Activated CD8-positive, alpha-beta memory T cell treated with anti-CD3 and anti-CD28 coated beads, Interleukin-2, amount 10 ng/mL, durations not matched to agents 7 days and 5 days (primary cell): ENCODE measurements at places on chromosomes 5 and 9. TPM values are rescaled to one million over a fixed set of nuclear protein-coding genes. Genes with fewer than 3 reads are reported as not detected.
A peak's percentile ranks its signal among the peaks of the same experiment; 100 is the strongest.

GRCh38 chr9:98010445-98010844 is 27.3 kb downstream of the ANP32B start:
- no peaks in the 10 kb centered on the region for H3K27me3 ChIP-seq
- peaks cover 78% of the 10 kb centered on the region for H3K36me3 ChIP-seq
- no peak overlapping the region for H3K27ac ChIP-seq
- DNase-seq, result no peak
- H3K4me3 ChIP-seq, result no peak overlapping the region

The CDC25C gene
- total RNA-seq, result 14.9 TPM

DNA sequence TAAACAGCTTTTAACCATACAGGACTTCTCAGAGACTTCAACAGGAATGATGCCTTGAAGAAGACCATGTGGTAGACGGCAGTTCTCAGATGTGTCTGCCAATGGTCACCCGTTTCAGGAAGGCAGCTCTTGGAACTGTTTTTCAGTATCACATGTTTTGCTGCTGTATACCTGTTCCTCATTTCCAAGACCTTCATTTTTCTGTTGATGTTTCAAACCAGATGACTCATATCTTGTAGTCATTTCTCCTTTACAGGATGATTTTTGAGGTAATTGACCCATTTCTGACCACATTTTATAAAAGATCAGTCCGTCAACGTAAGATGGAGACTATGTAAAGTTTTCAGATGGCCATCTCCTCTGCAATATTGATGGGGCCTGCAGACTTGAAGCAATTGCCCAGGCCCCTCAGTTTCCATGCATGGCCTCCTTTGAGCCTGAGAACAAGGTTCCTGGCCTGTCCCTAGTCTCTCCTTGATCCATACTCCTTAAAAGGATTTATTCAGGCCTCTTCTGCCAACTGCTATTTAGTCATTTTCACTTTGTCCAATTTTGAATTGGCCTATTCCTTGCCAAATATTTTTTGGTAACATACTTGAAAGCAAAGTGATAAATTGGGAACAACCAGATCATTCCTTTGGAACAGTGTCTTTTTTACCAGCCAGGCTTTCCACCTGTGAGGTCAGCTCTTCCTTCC is 128.6 kb downstream of the PDZD2 start:
- H3K27ac ChIP-seq, result no peak overlapping the region
- DNase-seq, result no peak
- H3K36me3 ChIP-seq, result no peaks in the 10 kb centered on the region
- no peaks in the 10 kb centered on the region for H3K4me1 ChIP-seq

DNA sequence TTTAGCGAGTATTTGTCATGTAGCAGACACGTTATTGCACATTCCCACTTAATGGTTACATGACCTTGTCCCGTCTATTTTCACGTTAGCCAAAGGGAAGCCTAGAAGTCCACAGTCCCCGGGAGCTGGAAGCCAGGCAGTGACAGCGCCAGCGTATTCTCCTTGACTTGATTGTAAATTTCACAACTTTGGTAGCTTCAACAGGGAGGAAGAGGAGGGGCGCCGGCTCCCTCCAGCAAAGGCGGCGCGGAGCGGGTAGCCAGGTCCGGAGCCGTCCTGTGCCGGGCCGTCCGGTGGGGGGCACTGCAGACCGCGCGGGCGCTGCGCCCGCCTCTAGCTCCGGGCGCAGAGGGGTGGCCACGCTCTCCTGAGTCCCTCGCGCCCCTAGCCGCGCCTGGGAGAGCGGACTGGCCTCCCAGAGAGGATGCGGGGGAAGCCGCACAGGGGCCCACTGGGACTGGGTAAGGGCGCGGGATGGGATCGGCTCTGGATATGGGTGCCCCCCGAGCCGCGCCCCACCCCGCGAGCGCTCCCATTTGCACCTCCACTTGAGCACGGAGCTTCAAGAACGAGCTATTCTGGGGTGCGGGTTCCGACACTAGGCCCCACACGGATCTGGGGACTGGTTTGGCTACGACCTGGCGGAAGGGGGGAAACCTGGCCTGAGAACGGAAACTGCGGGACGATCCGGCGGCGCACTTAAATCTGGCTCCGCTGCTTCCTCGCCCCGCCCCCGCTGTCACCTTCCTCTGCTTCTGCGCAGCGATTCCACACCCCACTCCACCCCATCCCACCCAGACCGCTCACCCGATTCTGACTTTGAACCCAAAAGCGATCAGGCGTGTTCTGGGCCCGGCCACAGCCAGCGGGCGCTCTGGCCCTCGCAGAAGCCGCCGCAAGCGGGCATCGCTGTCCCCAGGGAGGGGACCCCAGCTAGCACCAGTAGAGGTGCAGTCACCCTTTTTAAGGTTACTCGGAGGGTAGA is 23.8 kb downstream of the KLF4 start:
- H3K4me3 ChIP-seq, result no peak overlapping the region
- no peak overlapping the region for H3K27ac ChIP-seq
- DNase-seq, result no peak
- H3K4me1 ChIP-seq, result peaks cover 3% of the 10 kb centered on the region
- H3K36me3 ChIP-seq, result no peaks in the 10 kb centered on the region
- peaks cover 33% of the 10 kb centered on the region for H3K27me3 ChIP-seq

- no peaks in the 10 kb centered on the region for H3K4me1 ChIP-seq
- no peak overlapping the region for H3K27ac ChIP-seq
- H3K36me3 ChIP-seq, result no peaks in the 10 kb centered on the region
- H3K4me3 ChIP-seq, result no peak overlapping the region
Measured at GRCh38 chr5:35112300-35112699, 64.6 kb upstream of the AGXT2 start.

DNA sequence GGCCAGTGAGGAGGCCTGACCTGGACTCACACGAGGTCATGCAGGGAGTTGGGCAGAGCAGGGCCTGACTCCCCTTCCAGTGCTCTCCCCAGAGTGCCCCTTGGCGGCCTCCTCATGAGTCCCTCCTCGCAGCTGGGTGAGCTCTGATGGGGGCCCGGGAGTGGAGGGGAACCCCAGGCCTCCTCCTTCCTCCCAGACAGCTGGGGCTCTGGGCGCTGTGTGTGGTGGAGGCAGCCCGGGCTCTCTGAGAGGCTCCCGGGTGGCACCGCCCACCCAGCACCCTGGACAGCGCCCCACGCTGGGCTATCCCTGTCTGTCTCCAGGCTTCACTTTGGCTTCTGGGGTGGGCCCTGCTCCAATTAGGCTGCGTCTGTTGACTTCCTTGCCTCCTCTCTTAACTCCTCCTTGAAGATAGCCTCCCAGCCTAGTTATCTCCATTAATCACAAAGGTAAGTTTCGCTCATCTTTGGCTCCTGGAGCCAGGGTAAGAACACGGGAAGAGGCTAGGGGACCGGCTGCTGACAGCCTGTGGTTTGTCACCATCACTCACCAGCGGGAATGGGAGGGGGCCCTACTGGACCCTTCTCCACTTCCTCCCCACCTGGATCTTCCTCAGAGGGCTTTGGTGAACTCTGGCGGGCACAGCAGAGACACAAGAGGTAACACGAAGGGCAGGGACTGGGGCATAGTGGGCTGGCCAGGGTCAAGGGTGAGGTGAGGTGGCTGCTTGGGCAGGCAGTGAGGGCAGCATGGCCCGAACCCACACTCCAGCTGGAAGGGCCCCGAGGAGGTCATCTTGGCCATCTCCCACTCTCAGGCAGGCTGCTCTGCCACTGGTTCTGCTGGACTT is 13.1 kb downstream of the PSD2 start:
- no peak overlapping the region for H3K4me3 ChIP-seq
- no peaks in the 10 kb centered on the region for H3K36me3 ChIP-seq
- peak; percentile 60 for DNase-seq
- no peak overlapping the region for H3K27ac ChIP-seq
- no peaks in the 10 kb centered on the region for H3K27me3 ChIP-seq
- no peaks in the 10 kb centered on the region for H3K4me1 ChIP-seq

- no peak for DNase-seq
- no peaks in the 10 kb centered on the region for H3K27me3 ChIP-seq
- no peak overlapping the region for H3K4me3 ChIP-seq
- H3K4me1 ChIP-seq, result no peaks in the 10 kb centered on the region
- H3K27ac ChIP-seq, result no peak overlapping the region
Measured at GRCh38 chr5:117738571-117738970, 1163.9 kb upstream of the SEMA6A start.

DNA sequence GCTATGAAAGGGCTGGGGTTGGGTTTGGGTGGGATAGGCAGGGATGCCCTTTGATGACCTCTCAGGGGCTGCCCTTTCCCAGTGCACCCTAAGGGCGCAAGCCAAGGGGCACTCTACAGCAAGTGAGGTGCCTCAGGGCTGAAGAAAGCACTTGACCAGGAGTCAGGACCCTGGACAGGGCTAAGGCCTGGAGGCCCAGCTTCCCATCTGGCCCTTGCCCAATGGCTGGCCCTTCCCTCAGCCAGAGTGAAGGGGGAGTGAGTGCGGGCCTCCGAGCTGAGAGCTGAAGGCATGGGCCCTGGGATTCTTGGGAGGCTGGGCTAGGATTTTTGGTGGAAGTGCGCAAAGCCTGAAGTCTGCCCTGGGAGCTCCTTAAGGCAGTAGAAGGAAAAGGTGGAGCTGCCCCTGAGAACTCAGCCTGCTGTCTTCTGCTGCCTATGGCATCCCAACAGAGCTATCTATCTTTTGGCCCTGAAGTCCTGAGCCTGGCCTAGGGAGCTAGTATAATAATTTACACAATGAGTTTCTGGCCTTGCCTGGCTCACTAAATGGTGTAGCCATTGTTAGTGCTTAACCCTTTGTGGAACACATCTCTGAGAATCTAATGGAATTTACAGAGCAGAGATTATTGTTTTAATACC is 16.4 kb downstream of the JADE2 start:
- no peak overlapping the region for H3K4me3 ChIP-seq
- peaks cover 25% of the 10 kb centered on the region for H3K36me3 ChIP-seq
- peaks cover 38% of the 10 kb centered on the region for H3K4me1 ChIP-seq

The EQTN gene
- not detected for total RNA-seq

GRCh38 chr9:90107726-90108655 is 503.2 kb downstream of the GADD45G start:
- H3K36me3 ChIP-seq, result peaks cover 3% of the 10 kb centered on the region
- no peak overlapping the region for H3K4me3 ChIP-seq
- H3K27ac ChIP-seq, result no peak overlapping the region
- no peak for DNase-seq
- H3K27me3 ChIP-seq, result peaks cover 31% of the 10 kb centered on the region
- H3K4me1 ChIP-seq, result peaks cover 10% of the 10 kb centered on the region

- no peaks in the 10 kb centered on the region for H3K27me3 ChIP-seq
- DNase-seq, result peak; percentile 66
- H3K4me1 ChIP-seq, result peaks cover 85% of the 10 kb centered on the region
- H3K27ac ChIP-seq, result peak overlapping the region; percentile 85
- H3K36me3 ChIP-seq, result peaks cover 63% of the 10 kb centered on the region
- H3K4me3 ChIP-seq, result no peak overlapping the region
Measured at GRCh38 chr9:120904061-120904977, 22.3 kb downstream of the TRAF1 start.

GRCh38 chr9:94147776-94148175 is 63.5 kb downstream of the PTPDC1 start:
- H3K27me3 ChIP-seq, result no peaks in the 10 kb centered on the region
- H3K27ac ChIP-seq, result no peak overlapping the region
- no peaks in the 10 kb centered on the region for H3K36me3 ChIP-seq
- H3K4me1 ChIP-seq, result no peaks in the 10 kb centered on the region
- H3K4me3 ChIP-seq, result no peak overlapping the region

The INSL4 gene
- total RNA-seq, result not detected

The MAMDC4 gene
- total RNA-seq, result 13.4 TPM

GRCh38 chr5:84382363-84383295 is 2.1 kb downstream of the EDIL3 start:
- no peaks in the 10 kb centered on the region for H3K36me3 ChIP-seq
- H3K27ac ChIP-seq, result no peak overlapping the region
- H3K27me3 ChIP-seq, result peaks cover 45% of the 10 kb centered on the region
- no peak for DNase-seq
- no peak overlapping the region for H3K4me3 ChIP-seq

DNA sequence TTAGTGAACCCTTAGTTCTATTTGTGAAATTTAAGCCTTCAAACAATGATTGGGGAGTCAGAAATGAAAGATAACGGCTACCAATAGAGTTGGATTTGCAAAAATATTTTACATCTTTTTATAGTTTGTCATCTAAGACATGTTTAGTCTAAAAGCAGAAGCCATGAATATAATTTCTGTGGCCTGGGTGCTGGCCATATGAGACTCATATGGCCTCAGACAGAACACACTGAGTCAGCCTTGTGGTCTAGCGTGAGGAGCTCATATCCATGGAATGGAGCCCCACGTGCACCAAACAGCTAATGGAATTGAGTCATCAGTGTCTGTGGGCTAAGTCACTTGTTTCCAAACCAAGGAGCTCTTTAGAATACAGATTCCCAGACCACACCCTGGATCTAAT is 240.7 kb upstream of the NREP start:
- H3K27me3 ChIP-seq, result peaks cover 6% of the 10 kb centered on the region
- no peak for DNase-seq
- no peaks in the 10 kb centered on the region for H3K36me3 ChIP-seq
- H3K27ac ChIP-seq, result no peak overlapping the region
- no peak overlapping the region for H3K4me3 ChIP-seq
- H3K4me1 ChIP-seq, result no peaks in the 10 kb centered on the region

DNA sequence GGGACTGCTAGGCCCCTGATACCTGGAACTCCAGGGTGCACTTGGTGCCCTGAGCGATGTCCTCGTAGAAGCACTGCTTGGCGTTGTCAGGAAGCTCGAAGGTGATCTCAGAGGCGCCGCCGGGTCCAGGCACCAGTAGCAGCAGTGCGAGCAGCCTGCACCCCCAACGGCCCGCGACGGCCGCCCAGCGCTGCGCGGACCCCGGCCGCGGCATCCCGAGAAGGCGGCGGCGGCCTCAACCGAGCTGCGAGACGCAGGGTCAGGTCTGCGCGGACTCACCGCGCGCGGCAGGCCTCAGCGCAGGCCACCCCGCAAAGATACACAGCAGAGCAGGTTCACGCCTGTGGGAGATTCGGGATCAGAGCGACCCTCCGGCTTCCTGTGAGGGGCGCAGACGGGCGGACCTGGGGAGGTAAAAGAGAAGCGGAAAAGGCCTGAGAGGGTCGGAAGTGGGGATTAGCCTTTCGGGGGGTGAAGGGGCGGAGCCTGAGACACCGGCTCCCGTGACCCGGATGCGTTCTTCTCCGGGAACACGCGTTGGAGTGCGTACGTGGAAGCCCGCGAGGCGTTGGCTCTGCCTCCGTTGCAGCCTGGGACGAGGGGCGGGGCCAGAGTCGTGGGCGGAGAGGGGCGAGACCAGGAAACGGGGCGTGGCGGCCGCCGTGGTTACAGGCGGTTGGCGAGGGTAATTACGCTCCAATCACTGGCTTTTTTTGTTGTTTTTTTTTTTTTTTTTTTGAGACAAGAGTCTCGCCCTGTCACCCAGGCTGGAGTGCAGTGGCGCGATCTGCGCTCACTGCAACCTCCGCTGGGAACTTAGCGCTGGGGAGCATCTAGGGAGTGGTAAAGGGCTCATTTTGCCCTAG is at the start of gene TMED7:
TMED7 (minus strand) TSS at position 458 of the 866 bp plus-strand sequence; CDS start at position 214, 244 bp downstream.
- DNase-seq, result peak; percentile 100
- peaks cover 29% of the 10 kb centered on the region for H3K4me1 ChIP-seq
- H3K27ac ChIP-seq, result no peak within 1 kb of the TSS
- no peak within 1 kb of the TSS for H3K4me3 ChIP-seq

- no peaks in the 10 kb centered on the region for H3K4me1 ChIP-seq
- peaks cover 19% of the 10 kb centered on the region for H3K36me3 ChIP-seq
- DNase-seq, result no peak
- H3K27ac ChIP-seq, result no peak overlapping the region
- no peak overlapping the region for H3K4me3 ChIP-seq
- no peaks in the 10 kb centered on the region for H3K27me3 ChIP-seq
Measured at GRCh38 chr5:103177543-103177942, 57.4 kb downstream of the PPIP5K2 start.
